Activated T-cell treated with anti-CD3 and anti-CD28 coated beads, Interleukin-2, amount 50 U/mL, for 4 hours (primary cell): ENCODE measurements at places on chromosomes 11 and 22.
A peak's percentile ranks its signal among the peaks of the same experiment; 100 is the strongest.

DNA sequence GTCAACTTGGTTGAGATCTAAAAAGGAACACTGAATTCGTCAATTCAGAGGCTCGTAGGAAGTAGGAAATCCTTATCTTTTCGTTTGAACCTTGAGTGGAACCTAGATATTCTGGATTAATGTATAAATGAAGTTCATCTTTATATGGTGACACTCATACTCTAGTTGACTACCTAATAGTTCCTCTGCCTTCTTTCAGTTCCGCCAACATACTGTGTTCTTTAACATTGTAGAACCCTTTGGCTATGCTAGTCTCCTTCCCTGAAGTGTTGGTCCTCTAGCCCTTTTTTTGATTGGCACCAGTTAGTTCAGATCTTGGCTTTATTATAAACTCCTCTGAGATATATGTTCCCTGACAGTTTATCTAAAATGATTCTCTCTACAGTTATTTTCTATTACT is 1.5 kb downstream of the ATM start:
- no peak for DNase-seq

DNA sequence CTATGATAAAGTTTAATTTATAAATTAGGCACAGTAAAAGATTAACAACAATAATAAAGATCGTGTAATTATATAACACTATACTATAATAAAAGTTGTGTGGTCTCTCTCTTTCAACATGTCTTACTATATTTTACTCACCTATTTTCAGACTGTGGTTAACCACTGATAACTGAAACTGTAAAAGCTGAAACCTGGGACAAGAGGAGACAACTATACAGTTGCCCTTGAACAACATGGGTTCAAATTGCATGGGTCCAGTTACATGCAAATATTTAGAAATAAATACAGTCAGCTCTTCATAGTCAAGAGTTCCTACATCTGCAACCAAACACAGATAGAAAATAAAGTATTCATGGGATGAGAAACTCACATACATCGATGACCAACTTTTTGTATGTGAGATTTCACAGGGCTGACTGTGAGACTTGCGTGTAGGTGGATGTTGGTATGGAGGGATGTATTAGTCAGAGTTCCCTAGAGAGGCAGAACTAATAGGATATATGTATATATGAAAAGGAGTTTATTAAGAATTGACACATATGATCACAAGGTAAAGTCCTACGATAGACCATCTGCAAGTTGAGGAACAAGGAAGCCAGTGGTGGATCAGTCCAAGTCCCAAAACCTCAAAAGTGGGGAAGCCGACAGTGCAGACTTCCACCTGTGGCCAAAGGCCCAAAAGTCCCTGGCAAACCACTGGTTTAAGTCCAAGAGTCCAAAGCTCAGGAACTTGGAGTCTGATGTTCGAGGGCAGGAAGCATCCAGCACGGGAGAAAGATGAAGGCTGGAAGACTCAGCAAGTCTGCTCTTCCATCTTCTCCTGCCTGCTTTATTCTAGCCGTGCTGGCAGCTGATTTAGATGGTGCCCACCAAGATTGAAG is 359.5 kb downstream of the INSC start:
- DNase-seq, result no peak

GRCh38 chr11:63837027-63837688 is 1.8 kb upstream of the MARK2 start:
- DNase-seq, result peak; percentile 69

DNA sequence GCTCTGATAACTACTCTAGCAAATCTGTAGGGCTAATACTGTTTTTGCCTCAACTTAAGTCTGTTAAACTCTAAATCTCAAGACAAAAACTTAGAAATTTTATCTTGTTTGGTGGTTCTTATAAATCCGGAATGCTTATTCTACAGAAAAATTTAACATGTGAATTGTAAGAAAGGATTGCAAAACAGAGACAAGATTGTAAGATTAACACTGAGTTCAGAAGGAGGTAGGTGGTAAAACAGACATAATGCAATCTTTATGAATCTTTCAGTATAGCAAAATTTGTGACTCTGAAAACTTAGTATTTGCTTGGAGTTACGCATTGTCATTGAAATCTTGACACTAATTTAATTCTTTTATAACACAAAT is 263.9 kb downstream of the SBF2 start:
- no peak for DNase-seq

GRCh38 chr11:130211144-130211543 is 51.6 kb downstream of the ST14 start:
- DNase-seq, result no peak

DNA sequence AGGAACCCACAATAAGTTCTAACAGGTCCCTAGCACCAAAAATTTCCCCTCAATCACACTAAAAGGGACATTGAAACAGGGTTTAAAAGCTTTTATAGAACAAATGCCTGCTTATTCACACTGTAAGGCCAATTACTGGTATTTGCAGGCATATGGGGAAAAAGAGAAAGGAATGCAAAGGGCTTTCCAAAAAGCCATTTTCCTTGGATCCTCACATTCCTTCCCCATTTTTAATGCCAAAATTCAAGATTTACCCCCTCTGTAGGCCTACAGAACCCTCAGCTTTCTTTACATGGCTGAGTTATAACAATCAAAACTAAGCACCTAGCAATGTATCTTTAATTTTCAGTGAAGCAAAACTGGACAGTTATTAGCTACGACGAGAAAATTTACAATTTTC is 102.0 kb downstream of the SBF2 start:
- no peak for DNase-seq

DNA sequence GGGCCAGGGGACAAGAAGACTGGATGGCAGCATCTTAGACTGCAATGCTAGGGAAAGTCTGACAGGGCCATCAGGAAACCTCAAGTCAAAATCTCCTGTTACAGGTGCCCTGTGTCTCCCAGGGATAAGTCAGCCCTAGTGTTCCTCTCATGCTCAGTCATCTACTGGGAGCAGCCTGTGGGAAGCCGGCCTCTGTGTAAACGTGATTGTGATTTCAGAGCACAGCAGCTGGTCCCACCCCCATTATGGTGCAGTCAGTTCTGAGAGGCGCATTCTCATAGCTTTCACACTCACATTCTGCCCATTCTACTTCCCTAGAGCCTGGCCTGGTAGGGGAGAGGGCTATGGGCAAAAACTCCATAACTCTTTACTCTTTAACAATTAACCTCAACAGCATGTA is 7.2 kb upstream of the SLN start:
- no peak for DNase-seq

GRCh38 chr11:87967459-87967858 is 207.8 kb downstream of the RAB38 start:
- DNase-seq, result no peak

DNA sequence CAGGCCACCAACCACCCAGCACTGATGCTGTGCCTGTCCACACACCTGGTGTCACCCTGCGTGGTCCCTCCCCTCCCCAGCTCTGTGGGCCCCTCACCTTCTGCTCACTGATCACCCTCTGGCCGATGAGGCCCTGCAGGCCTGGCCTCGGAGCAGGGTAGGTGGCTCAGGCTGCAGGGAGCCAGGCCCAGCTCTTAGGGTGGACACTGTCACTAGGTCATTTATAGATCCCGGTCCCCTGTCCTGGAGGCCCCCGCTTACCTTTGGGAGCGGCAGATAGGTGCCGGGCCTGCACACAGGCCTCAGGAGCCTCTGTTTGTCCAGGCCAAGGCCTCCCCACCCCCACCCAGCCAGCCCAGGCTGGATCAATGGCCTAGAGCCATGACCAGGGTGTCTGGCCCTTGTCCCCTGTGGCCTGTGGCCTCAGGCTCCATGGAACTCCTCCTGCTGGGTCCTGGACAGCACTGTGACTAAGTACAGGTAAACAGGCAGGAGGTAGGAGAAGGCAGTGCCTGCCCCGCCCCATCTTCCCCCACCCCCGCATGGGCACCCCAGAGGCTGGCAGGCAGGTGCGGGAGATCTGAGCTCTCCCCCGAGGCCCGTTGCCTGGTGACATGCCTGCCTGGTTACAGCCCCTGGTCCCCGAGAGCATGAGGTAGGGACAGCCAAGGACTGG is at the start of gene TMPRSS6:
TMPRSS6 (minus strand) TSS at position 472 of the 676 bp plus-strand sequence. CDS start 6,296 bp downstream, outside the sequence.
- no peak for DNase-seq

DNA sequence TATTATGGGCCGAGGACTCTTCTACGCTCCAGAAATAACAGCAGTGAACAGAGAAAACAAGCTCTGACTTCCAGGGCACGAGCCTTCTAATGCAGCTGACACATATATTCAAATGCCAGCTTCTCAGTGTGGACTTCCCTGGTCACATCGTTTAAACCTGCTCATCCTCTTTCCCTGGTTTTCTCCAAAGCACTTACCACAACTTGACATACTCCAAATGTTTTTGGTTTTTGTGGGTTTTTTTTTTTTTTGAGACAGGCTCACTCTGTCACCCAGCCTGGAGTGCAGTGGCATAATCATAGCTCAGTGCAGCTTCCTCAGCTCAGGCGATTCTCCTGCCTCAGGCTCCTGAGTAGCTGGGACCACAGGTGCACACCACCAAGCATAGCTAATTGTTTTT is 105.5 kb downstream of the MICAL3 start:
- no peak for DNase-seq

GRCh38 chr22:46280999-46281623 is 13.3 kb downstream of the TTC38 start:
- no peak for DNase-seq

DNA sequence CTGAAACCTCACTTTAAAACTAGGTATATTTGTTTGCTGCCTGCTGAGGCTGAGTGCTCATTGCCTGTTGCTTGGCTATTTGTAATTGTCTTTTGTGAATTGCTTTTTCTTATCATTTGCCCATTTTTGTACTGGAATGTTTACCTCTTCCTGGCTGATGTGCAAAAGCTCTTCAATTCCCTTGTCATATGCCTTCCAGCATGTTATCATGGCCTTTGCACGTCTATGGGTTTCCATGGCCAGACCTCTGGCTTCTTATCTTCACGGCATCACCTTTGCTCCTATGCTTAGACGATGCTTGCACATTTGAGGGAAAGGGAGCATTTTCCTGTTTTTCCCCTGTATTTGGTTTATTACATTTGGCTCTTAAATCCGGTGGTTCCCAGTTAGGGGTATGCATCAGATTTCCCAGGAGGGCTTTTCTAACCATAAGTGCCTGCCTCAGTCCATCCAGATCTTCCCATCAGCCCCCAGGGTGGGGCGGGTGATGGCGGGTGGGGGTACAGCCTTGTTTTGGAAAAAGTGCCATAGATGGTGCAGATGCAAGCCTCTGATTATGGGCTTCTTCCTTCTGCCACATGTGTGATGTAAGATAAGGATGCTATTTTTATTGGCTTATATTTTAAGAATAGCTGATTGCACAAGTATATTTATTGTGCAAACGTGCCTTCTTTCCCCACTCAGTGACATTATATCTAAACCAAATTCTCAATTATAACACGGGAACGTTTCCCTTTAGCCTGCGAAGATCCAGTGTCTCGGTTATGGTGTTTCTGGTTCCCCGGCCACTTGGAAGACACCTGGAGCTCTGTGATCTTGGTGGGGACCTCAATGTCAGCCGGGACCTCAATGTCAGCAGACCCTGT is 70.6 kb upstream of the SEPTIN5 start:
- no peak for DNase-seq

GRCh38 chr11:102783720-102784119 is 3.3 kb upstream of the MMP10 start:
- no peak for DNase-seq

- no peak for DNase-seq
Observed at GRCh38 chr11:60528934-60529333, 13.7 kb downstream of the MS4A13 start.

- DNase-seq, result no peak
Observed at GRCh38 chr11:121892131-121892681, 223.8 kb downstream of the BLID start.

DNA sequence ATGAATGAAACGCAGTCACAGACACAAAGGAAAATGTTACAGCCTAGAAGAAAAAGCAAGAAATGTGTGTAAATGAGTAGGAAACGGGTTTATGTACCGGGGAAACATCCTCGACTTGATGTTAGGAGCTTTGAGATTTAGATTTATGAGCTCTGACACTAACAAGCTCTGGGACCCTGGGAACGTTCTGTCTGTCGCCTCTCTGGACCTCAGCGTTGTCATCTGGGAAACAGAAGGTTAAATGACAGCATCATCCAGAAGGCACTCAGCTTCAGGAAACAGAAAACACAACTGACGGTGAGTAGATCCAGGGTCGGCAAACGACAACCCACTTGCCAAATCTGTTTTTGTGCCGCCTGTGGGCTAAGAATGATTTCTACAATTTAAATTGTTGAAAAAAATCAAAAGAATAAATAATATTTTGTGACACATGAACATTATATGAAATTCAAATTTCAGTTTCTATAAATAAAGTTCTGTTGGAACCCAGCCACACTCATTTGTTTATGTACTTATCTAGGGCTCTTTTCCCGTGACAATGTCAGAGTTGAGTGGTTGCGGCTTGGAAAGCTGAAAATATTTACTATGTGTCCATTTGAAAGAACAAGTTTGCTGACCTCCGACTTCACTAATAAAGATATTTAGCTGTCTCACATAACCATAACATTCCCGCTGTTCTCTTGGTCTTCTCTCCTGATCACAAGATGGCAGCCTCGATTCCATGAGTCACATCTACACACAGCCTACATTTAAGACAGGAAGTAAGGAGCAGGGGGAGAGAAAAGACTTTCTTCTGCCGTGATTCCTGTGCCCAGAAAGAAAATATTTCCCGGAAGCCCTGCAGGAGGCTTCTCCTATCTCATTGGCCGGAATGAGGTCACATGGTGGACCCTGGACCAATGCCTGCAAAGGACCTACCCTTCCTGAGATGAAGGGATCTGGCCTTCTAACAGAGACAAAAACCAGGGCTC is 47.1 kb upstream of the SYT13 start:
- DNase-seq, result no peak

GRCh38 chr11:125071435-125071834 is 8.3 kb downstream of the SLC37A2 start:
- no peak for DNase-seq

DNA sequence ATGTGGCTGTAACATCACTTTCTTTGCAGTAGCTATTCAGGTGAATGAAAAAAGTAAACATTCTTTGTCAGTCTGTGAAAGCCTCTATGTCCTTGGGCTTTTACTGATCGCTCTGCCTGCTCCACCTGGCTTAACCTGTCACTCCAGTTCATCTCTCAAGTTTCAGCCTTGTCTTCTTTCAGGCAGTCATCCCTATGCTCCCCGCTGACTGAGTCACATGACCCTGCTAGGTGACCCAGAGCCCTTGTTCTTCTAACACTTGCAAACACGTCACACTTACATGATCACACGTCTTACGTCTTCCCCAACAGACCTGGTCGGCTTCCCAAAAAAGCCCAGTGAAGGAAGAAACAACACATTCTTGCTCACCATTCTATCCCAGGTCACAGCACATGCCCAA is 499.3 kb upstream of the TENM4 start:
- no peak for DNase-seq

- no peak for DNase-seq
Observed at GRCh38 chr11:11461473-11461872, 108.4 kb upstream of the CSNK2A3 start.

- DNase-seq, result no peak
Observed at GRCh38 chr11:98227278-98227677, 793.5 kb upstream of the CNTN5 start.

DNA sequence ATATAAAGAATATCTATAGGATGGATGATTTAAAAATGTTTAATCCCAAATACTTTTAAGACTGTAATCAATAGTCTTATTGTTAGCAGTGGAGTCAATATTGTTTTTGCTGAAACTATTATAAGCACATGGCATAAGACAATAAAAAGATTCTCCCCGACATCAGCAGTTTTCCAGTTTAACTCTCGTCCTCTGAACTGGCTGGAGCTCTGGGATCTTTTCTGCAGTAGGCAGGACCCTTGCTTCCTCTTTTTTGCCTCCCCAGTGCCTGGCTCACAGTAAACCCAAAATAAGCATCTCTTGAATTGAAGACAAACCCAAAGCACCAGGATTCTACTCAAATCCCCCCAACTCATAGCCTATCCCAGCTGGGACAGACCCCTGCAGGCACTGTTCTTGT is 32.9 kb downstream of the KCNJ1 start:
- no peak for DNase-seq

- no peak for DNase-seq
Observed at GRCh38 chr11:119856681-119857485, 127.9 kb upstream of the NECTIN1 start.
